Stimulated activated CD8-positive, alpha-beta memory T cell treated with anti-CD3 and anti-CD28 coated beads, Interleukin-4, amount 100 ng/mL, for 1 hour (primary cell): ENCODE measurements at places on chromosomes 3 and 15.

DNA sequence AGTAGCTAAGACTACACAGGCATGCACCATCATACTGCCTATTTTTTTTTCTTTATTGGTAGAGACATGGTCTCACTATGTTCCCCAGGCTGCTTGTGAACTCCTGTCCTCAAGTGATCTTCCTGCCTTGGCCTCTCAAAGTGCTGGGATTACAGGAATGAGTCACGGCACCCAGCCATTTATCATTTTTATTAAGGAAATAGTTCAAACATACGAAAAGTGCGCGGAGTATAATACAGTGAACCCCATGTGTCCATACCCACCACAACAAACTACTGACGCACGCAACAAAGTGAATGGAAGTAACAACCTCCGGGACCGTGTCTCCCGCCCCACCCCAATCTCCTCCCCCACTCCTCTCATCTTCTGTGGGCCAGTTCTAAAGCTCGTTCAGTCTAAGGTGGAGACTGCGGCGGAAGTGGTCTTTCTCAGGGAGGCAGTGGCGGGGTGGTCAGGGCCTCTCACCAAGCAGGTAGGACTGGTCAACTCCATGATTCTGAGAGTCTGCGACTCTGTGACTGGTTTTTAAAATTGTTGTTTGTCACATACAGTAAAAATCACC lies 42.1 kb downstream of the DNAJB8 start:
- no peak for DNase-seq

- DNase-seq: no peak
Measured at GRCh38 chr3:158845765-158846350, 44.0 kb downstream of the MFSD1 start.

DNA sequence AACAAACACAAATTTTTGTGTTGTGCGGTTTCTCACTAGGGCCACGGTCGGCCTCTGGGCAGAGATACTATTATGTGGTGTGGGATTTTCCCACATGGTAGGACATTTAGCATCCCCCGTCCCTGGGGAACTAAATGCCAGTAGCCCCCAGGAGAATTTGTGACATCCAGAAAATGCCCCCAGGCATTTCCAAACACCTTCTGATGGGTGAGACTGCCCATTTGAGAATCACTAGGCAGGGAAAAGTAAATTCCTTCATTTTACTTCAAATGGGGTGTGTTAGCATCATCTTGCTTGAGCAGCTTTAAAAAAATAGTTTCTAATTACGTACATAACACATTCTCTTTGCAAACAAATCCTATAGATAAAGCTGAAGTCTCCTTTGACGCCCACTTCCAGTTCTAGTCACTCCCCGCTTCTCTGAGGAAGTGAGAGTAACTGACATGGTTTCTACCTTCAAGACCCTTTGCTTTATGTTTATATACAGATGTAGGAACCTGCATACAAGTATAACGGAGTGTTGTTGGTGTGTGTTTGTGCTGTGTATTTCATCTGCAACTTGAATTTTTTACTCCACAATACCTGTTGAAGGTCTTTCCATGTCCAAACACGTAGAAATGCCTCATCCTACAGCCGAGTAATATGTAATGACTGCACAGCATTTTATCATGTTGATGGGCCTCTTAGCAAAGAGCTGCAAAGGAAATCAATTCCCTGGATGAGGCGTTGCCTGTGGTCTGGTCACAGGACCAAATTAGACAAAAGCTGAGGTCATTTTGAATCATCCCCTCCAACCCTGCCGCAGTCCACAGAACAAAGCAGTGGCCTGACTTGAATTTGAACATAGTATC lies 31.4 kb upstream of the ZBTB38 start:
- DNase-seq: no peak

- DNase-seq: no peak
Measured at GRCh38 chr15:61459785-61460707, 230.9 kb upstream of the RORA start.

- no peak for DNase-seq
Measured at GRCh38 chr3:158768361-158768787, 33.5 kb upstream of the MFSD1 start.

GRCh38 chr3:64809086-64809485 lies 121.3 kb upstream of the ADAMTS9 start:
- no peak for DNase-seq

DNA sequence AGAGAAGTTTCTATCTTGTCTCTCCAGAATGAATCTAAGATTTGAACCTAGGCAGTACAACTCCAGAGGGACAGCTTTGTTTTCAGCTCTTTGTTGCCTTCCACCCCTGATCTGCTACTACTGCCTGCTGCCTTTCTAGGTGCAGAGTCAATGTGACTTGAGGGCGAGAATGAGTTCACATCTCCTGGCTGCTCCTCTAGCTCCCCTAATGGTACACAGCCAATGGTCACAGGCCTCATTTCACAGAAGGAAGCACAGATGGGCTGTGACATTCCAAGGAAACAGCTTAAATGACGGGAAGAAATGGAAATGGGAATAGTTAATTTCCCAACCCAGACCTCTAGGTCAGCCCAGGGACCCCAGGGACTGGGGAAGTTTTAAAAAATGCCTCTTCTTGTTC lies 32.4 kb downstream of the FAM43A start:
- no peak for DNase-seq

DNA sequence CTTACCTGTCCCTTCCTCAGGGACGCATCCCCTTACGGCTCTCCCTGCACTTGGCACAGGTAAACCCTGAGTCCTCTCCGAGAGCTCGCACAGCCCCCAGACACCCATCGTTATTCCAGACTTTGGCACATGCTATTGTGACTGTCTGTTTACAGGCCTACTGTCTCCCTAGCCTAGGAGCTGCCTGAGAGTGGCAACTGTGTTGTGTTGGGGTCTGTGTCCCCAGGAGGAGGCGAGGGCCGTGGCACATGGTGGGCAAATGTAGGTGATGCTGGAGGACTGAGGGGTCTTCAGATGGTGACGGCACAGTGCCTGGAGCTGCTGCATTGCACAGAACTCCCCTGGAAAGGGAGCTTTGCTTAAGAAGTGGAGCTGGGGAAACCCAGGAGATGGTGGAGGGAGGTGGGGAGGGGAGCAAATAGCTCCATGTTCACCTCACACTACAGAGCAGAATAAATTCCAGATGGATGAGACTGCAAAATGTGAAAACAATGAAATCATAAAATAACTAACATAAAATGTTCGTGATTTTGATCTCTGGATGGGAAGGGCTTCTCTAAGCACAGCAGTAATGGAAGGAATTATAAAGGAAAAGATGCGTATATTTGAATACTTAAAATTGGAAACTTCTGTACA lies 96.5 kb downstream of the SMAD6 start:
- DNase-seq: no peak

GRCh38 chr15:91140601-91141000 lies 40.5 kb downstream of the SV2B start:
- DNase-seq: no peak

DNA sequence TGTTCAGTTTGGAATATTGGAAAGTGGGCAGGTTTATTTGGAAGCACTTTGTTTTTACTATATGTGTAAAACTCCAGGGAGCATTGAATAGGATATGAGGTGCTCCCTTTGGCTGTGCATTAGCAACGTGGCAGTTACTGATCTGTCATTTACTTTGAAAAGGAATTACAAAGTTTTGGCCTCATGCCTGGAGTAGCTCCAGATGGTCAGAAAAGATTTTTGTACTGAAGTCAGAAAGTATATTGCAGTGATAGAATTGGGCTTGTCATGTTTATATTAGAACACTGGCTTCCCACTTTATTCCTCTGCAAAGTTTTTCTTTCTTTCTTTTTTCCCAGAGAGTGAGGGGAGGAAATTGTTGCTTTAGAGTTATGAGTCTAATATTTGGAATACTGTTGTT lies 26.1 kb downstream of the FNDC3B start:
- no peak for DNase-seq

GRCh38 chr15:56877255-56877970 lies 41.0 kb upstream of the TCF12 start:
- no peak for DNase-seq

DNA sequence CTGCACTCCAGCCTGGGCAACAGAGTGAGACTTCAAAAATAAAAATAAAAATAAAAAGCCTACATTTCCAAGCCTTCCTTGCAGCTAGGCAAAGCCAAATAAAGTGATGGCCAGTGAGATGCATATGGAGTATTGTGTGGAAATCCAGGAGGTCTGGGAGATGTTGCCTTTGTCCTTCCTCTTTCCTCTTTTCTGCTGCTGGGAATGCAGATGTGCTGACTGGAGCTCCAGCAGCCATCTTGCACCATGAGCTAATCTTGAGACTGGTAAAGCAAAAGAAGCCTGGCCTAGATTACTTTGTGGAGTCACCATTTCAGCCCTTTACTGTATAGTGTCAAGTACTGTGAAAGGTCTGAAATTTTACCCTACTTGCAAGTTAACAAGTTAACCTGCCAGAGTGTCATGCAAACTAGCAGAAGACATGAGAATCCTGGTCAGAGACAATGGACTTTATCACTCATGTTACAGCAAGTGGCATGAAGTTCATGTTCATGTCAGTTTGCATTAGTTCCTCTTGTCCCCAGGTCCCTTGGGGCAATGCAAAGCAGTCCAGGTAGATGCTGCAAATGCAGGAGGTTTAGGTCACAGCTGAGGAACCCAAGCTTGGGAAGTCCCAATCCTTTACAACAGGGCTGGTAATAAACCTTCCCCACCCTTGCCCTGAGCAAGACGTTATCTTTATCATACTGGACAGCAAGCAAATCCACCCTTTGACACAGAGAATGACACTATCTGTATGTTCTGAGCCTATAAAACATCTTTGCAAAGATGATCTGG lies 103.1 kb downstream of the TLE3 start:
- no peak for DNase-seq

GRCh38 chr3:138594150-138594934 lies at the start of gene CEP70:
CEP70 (minus strand) TSS chr3:138594260; CDS start chr3:138572927, 21,333 bp downstream.
- peak; percentile 81 for DNase-seq

GRCh38 chr3:117611211-117611610 lies 901.6 kb downstream of the TUSC7 start:
- no peak for DNase-seq

- DNase-seq: no peak
Measured at GRCh38 chr3:24832891-24833290, 338.2 kb upstream of the THRB start.

GRCh38 chr15:45180201-45180600 lies 7.6 kb downstream of the SHF start:
- no peak for DNase-seq

GRCh38 chr15:60609721-60610320 lies 130.9 kb upstream of the ICE2 start:
- no peak for DNase-seq

GRCh38 chr3:45943207-45943846 lies at the start of gene CXCR6:
CXCR6 (plus strand) TSS chr3:45943464; CDS start chr3:45946482, 3,018 bp downstream.
- DNase-seq: no peak

GRCh38 chr3:119759962-119760361 lies 21.9 kb upstream of the NR1I2 start:
- DNase-seq: no peak

DNA sequence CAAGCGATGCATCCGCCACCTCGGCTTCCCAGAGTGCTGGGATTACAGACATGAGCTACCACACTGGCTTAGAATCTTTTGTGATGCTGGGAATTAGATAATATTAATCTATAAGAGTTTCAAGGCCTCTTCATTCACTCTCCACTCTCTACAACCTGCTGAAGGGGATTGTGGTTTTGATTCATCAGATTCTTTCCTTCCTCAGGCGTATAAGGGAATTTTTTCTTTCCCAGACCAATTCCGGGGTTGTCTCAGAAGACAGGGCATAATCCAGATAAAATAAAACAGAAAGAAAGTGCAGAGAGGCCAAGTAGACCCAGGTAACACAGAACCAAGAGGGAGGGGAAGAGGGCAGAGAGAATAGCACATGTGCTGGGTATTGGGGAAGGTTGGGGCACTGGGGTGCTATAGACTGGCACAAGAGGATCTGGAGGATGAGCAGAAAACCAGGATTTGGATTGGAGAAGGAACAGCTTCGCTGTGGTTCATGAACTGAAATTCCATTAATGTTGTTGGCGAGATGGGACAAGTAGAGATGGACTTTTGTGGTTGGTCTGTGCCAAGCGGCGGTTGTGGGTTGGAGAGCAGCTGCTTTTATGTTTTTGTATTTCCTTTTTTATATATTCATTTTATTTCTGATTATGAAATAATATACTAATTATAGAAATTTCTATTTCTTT lies 12.8 kb downstream of the ARL6IP5 start:
- no peak for DNase-seq

DNA sequence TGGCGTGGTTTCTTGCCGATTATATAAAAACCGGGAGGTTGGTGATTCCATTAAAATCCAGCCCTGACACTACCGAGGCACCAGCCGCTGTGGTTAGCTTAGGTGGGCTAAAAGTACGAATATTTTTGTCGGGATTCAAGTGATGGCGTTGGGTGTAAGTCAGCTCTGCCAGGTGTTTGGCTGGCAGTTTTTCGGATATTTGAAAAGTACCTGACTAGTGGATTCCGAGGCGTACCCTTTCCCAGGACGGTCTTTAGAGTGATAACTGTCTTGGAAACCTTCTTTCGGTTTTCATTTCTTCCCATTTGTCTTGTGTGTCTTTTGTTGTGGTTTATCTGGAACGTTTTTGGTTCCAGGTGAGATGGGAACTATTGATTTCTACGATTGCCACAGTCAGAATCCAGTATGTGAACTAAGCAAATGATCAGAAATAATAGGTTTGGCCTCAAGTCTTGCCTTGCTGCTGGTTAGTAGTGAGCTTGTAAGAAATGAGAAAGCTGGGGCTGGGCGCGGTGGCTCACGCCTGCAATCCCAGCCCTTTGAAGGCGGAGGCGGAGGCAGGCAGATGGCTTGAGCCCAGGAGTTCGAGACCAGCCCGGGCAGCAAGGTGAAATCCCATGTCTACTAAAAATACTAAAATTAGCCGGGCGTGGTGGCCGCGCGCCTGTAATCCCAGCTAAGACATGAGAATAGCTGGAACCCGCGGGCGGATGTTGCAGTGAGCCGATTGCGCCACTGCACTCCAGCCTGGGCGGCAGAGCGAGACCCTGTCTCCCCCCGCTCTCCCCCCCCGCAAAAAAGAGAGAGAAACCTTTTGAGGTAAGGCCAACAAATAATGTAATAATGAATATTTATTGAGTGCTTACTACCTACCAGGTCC lies 1.4 kb downstream of the FYTTD1 start:
- DNase-seq: no peak

DNA sequence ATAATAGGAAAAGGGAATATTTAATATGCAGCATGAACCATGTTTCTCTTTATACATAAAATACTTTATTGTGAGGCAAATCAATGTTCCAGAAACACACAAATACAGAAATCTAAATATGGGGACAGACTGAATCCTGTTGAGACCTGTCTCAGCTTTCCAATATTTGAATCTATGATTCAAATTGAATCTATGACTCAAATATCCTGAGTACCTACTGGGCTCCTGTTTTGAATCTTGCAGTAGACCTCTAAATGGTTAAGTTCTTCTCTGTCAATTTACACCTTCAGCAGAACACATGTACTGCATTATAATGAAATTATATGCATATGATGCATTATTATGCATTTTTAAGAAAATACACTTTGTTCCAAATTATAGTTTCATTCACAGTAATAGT lies 143.2 kb upstream of the PLXND1 start:
- no peak for DNase-seq

GRCh38 chr15:79172801-79173460 lies 82.4 kb upstream of the RASGRF1 start:
- DNase-seq: no peak

GRCh38 chr3:62696011-62696410 lies 179.2 kb downstream of the CADPS start:
- no peak for DNase-seq

GRCh38 chr15:71758711-71759110 lies 51.6 kb upstream of the NR2E3 start:
- no peak for DNase-seq
